Calu3 (cell line): ENCODE measurements at places on chromosomes 6 and 20.
A peak's percentile ranks its signal among the peaks of the same experiment; 100 is the strongest.

- peak; percentile 76 for DNase-seq
Observed at GRCh38 chr20:51624157-51624731, 81.7 kb upstream of the NFATC2 start.

GRCh38 chr6:137157601-137158000 is 15.8 kb downstream of the IL22RA2 start:
- DNase-seq: no peak

DNA sequence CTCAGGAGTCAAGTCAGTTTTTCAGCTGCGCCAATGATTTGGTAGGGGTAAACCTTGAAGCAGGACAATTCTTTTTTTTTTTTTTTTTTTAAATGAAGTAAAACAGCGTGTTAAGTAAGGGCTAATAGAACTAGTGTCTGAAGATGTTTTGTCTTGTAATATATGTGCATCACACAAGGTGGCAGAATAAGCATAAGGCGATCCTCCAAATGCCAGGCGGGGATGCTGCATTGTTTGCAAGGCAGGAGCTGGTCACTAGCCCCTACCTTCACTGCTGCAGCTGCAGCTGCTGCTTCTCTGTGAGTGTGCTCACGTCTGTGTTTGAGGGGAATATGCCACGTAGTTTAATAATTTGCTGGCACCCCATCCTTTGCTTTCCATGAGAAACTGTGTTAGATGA is 272.7 kb upstream of the MAP3K7 start:
- DNase-seq: no peak

DNA sequence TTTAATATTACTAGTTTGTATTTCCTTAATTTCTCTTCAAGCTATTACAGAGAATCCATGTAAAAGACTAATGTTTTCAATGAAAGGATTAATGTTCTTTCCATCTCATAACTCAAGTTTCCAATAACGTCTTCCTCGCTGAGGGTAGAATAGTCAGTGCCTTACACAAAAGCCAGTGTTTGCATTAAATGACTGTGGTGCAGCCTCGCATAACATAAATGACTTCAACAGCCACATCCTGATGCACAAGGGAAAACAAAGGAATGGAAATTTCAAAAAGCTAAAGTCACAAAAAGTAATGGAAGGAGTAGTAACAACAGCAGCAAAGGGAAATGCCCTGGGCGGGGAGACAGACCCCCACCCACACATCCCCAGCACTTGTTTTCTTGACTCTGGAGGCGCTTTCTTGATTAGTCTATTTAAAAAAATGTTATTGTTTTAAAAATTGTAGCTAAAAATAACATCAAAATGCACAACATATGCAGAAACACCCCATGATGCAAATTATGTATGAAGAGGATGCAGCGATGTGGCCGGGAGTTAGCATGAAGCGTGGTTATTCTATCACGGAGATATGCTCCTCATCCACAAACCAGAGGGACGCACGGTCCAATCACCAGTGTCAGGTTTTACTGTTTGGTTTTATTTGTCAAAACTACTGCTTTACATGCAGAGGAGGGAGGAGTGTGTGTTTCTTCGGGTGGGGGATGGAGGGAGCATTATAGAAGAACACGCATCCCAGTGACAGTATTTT is 228.6 kb downstream of the GMPR start:
- DNase-seq: no peak

GRCh38 chr6:122772724-122773415 is 6.6 kb upstream of the FABP7 start:
- DNase-seq: no peak

DNA sequence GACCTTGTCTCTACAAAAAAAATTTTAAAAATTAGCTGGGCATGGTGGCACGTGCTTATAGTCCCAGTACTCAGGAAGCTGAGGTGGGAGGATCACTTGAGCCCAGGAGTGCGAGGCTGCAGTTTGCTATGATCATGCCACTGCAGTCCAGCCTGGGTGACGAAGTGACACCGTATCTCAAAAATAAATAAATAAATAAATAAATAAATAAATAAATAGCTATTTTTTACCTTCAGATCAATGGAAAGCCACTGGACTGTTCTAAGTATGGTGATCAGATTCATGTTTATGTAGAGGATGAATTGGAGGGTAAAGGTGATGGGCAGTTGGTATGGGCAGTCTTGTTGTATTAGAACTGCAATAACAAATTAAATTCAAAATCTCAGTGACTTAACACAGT is 24.0 kb downstream of the DSTN start:
- no peak for DNase-seq

DNA sequence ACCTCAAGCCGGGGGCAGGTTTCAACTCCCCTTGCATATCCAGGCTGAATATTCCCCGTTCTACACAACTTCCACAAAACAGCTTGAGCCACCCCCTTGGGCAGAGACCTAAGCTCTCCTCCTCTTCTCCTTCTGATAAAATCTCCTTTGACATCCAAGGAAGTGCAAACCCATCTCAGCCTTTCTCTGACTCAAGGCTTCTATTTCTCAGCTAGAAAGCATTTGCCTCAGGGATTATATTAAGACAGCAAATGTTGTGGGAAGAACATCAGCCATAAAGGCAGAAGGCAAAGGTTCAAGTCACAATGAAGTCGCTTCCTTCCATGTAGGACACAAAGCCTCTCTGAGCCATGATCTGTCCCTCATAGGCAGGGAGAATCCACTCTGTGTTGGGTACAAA is 386.6 kb upstream of the ARID1B start:
- DNase-seq: no peak

DNA sequence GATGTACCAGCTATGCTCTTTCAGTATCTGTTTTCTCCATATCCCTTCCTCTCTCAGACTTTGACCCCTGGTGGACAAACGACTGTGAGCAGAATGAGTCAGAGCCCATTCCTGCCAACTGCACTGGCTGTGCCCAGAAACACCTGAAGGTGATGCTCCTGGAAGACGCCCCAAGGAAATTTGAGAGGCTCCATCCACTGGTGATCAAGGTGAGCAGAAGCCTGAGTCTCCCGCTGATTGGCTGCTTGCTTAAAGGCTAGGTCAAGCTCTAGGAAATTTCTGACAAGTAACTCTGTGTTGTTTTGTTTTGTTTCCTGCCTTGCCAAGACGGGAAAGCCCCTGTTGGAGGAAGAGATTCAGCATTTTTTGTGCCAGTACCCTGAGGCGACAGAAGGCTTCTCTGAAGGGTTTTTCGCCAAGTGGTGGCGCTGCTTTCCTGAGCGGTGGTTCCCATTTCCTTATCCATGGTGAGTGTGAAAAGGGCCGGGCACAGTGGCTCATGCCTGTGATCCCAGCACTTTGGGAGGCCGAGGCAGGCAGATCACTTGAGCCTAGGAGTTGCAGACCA is 28.6 kb downstream of the C6orf89 start:
- peak; percentile 88 for DNase-seq

GRCh38 chr6:106084106-106084988 is 1.8 kb upstream of the PRDM1 start:
- no peak for DNase-seq

GRCh38 chr6:45787384-45787783 is 228.3 kb downstream of the CLIC5 start:
- no peak for DNase-seq

- peak; percentile 40 for DNase-seq
Observed at GRCh38 chr20:32982617-32983458, 21.4 kb downstream of the SUN5 start.

DNA sequence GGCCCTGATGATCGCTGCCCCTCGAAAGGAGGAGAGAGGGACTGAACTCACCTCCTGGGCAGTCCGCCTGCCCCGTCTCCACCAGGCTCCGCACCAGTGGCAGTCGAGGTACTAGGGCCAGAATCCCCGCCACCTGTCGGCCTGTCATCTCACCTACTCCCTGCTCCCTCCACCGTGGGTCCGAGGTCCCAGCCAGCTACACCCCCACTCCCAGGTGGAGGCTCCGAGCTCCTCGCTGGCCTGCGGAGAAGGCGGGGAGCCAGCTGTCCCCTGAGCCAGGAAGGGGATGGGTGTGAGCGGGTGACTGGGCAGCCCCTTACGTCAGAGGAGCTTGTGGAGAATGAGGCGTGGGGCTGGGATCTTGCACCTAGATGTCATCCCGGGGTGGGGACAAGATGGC is 1066.5 kb upstream of the MANEA start:
- DNase-seq: no peak

DNA sequence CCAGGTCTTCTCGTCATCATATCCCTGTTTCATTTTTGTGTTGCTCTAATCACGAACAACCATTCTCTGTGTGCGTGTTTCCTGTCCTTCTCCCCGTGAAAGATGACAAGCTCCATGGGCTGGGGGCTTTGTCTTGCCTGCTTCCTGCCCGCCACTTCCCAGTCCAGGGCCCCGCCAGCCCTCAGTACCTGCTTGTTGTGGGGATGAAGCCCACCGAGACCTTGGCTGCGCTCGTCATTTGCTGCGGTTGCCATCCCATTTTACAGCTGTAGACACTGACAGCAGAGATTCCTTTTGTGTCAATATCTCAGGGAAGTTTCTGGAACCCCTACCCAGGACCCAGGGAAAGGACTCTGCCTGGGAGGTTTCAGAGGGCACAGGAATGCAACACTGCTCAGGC is 40.3 kb upstream of the STX16 start:
- DNase-seq: no peak

DNA sequence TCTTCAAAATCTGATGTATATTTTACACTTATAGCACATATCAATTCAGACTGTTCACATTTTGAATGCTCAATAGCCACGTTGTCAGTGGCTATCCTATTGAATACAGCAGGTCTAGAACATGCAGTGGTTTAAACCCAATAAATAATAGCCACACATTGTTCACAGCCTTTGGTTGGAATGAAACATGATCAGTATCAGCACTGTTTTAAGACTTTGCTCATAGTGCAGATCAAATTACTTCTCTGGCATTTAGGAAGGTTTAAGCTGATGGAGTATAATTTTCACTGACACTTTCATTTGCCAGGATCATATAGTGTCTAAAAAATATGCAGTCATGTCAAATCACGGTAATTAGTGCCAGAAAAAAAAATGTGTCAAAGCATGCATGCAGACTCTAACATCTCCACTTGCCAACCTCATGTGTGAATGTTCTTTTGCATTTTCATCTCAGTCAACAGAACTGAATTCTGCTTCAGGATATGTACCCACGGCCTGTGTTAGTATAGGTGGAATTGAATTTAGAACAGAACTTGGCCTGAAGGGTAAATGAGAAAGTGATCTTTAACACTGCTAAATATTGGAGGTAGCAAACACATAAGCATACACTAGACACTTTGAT is 184.1 kb downstream of the SLC24A3 start:
- DNase-seq: no peak

DNA sequence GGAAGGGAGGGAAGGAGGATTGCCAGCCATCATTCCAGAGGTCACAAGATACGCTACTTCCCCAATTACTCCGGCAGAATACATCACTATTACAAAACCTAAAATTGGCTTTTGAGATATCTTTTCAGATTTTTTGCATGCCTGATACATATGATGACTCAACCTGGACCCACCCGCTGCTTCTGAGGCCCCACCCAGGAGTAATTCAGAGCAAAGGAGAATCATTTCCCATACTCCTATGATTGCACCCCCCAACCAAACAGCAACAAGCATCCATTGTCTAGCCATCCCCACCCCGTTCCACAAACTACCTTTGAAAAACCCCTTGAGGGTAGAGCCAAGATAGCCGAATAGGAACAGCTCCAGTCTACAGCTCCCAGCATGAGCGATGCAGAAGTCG is 163.5 kb upstream of the GJE1 start:
- peak; percentile 49 for DNase-seq

DNA sequence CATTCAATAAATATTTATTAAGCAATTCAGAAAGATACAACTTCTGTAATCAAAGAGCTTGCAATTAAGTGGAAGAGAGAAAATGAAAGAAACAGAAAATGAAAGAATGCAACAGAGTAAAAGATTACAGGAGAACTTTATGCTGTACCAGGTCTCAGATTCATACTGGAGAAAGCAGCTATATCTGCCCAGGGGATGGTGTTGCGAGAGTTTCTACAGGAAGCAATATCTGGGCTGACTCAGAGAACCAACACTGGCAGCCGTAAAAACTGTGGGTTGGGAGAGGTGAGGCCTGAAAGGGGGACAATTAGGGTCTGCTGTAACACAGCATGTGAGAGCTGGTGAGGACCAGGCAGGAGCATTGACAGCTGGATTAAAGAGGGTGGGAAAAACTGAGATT is 256.7 kb upstream of the TCF21 start:
- peak; percentile 15 for DNase-seq

DNA sequence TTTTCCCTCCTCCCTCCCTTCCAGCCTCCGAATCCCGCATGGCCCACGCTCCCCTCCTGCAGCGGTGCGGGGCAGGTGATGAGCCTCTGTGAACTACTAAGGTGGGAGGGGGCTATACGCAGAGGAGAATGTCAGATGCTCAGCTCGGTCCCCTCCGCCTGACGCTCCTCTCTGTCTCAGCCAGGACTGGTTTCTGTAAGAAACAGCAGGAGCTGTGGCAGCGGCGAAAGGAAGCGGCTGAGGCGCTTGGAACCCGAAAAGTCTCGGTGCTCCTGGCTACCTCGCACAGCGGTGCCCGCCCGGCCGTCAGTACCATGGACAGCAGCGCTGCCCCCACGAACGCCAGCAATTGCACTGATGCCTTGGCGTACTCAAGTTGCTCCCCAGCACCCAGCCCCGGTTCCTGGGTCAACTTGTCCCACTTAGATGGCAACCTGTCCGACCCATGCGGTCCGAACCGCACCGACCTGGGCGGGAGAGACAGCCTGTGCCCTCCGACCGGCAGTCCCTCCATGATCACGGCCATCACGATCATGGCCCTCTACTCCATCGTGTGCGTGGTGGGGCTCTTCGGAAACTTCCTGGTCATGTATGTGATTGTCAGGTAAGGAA is at the start of gene OPRM1:
Gene OPRM1 (plus strand): TSS at position 10 of the 612 bp plus-strand sequence. CDS start 305 bp downstream, at position 315.
- DNase-seq: no peak

GRCh38 chr6:2426561-2427340 is 181.3 kb upstream of the GMDS start:
- no peak for DNase-seq

- DNase-seq: no peak
Observed at GRCh38 chr6:150005761-150006651, 19.3 kb downstream of the RAET1L start.

DNA sequence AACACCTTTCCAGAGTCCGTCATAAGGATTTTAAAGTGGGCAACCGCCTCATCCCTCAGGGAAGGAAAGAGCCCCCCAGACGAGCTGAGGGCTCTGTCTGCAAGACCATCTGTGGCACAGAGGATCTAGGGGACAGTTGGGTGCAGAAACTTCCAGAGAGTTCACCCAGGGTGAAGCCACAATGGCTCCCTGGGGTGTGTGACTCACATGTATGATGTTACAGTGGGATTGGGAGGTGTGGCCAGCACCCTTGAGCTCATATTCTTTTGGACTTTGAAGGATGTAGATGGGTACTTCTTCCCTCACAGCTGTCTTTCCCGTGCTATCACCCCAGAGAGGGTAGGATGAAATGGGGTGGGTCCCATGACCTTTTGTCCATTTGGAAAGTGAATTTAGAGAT is 95.5 kb downstream of the NCR2 start:
- DNase-seq: peak; percentile 39

GRCh38 chr6:131900231-131900630 is 50.9 kb downstream of the CCN2 start:
- no peak for DNase-seq

GRCh38 chr6:121235386-121235785 is 98.9 kb downstream of the TBC1D32 start:
- no peak for DNase-seq

- no peak for DNase-seq
Observed at GRCh38 chr6:61586934-61587537, 699.0 kb downstream of the KHDRBS2 start.

- peak; percentile 13 for DNase-seq
Observed at GRCh38 chr6:14321992-14322772, 204.6 kb downstream of the CD83 start.

GRCh38 chr6:89777455-89777854 is 42.1 kb downstream of the MDN1 start:
- DNase-seq: no peak

GRCh38 chr6:169787797-169788196 is 36.4 kb downstream of the ERMARD start:
- no peak for DNase-seq

GRCh38 chr6:108383981-108384380 is 89.1 kb downstream of the AFG1L start:
- DNase-seq: no peak
